ENCODE measurements at places on chromosomes 1 and 21.
A peak's percentile ranks its signal among the peaks of the same experiment; 100 is the strongest.

- no peak for DNase-seq
These were observed 68.9 kb downstream of the C4BPA start for GRCh38 chr1:207172885-207173284.

DNA sequence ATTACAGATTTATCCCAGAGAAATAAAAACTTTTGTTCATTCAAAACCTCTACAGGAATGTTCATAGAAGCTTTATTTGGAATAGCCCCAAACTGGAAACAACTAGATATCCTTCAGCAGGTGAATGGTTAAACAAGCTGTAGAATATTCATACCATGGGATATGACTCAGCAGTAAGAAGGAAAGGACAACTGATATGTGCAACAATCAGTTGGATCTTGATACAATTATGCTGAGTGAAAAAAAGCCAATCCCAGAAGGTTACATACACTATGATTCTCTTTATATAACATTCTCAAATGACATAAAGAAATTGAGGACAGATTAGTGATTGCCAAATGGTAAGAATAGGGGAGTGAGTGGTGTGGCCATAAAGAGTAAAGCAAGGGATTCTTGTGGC is 376.7 kb downstream of the S1PR1 start:
- no peak for DNase-seq

GRCh38 chr1:155305881-155306391 is 2.7 kb upstream of the FDPS start:
- DNase-seq: no peak

GRCh38 chr1:175848329-175848728 is 104.9 kb upstream of the TNR start:
- DNase-seq: no peak

- DNase-seq: no peak
These were observed 19.2 kb downstream of the RIMS3 start for GRCh38 chr1:40646315-40646714.

- no peak for DNase-seq
These were observed 30.4 kb upstream of the CR2 start for GRCh38 chr1:207423560-207424292.

DNA sequence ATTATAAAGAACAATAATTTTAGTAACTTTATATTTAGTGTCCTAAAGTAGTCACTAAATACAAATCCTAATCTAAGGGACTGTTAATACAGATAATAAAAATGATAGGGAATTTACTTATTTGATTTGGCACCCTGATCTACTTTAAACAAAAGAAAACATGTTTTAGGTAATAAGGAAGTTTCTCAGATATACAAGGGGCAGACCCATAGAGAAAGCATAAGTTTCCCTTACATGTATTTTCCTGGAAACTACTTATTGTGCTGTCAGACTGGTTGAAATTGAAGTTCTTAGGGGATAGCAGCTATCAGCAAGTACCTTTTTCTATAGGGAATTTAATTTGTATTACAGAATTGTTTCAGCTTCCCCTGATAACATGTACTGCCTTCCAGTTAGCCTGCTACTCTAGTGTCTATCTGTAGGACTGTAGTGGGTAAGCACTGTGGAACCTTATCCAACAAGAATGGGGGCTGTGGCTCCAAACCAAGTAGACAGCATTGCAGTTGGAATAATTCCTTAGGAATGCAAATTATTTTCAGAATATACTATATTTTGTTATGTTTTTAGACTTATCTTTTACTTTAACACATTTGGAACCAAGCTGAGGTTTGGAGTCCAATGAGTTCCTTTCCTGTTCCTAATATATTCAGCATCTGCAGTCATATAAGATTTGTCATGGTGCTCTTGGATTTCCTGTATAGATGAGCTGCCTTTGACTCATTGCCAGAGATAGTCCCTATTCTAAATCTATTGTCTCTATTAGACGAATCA is 14.7 kb downstream of the MSH4 start:
- no peak for DNase-seq

DNA sequence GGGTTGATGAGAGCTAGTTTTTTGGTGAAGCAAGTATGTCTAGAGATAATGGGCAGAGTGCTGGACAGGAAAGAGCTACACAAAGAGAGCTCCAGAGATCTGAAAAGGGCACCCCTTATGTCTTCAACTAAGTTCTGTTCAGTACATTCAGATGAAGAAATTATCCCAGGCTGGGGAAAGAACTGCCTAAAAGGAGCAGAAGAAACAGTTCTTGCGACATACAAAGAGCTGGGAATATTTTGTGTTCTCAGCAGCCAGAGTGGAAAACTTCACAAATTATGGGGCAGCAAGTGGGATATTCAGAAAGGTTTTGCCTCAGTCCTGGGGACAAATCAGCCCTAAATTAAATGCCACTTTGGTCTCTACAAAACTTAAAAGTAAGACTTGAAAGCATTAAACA is 17.4 kb upstream of the CCN1 start:
- no peak for DNase-seq

GRCh38 chr1:175663991-175664390 is 79.4 kb downstream of the TNR start:
- no peak for DNase-seq

GRCh38 chr1:172898866-172899265 is 151.9 kb downstream of the TNFSF18 start:
- no peak for DNase-seq

GRCh38 chr1:1295154-1295923 is 12.4 kb downstream of the ACAP3 start:
- no peak for DNase-seq

DNA sequence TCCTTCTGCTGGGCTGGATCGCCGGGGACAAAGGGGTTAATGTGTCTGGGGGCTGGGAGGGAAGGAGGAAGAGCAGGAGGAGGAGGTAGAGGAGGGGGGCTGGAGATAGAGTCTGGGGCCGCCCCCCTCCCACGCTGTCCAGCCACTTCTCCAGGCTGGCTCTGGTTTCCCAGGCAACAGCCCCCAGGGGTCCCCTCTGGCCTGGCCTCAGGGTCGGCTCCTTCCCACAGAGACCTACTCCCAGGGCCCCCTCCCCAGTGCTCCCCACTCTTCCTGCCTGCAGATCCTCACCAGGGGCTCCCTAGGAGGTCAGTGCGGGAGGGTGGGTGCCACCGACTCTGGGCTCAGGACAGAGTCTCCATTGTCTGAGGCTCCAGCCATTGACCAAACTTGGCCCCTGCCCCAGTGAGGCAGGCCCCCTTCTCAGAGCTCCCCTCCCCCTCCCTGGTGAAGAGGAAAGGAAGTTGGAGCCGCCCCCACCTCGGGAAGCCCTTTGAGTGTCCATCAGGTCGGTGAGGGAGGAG is 34.1 kb downstream of the ARHGEF10L start:
- no peak for DNase-seq

- peak; percentile 83 for DNase-seq
These were observed at the start of gene NECTIN4 for GRCh38 chr1:161089251-161089924. Gene NECTIN4, minus strand, starts transcription at chr1:161089558. Its CDS starts 262 bp downstream, at chr1:161089296.

DNA sequence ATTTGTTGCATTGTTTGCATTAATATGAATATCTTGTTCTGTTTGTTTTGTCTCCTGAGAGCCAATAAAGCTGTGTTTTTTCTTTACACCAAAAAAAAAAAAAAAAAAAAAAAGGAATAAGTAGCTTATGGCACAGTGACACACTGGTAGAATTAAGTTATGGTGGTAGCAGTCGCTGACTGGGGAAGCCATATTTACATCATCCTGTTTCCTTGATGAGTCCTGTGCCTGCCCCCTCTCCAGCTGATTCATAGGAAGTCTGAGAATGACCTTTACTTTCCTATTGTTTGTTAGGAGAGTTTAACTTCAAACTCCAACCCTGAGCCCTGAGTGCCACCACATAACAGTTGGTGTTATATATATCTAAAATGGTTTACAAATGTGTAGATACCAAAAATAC is 62.2 kb downstream of the OBSCN start:
- peak; percentile 1 for DNase-seq

GRCh38 chr1:241532864-241533263 is 686 bp downstream of the KMO start:
- DNase-seq: no peak

DNA sequence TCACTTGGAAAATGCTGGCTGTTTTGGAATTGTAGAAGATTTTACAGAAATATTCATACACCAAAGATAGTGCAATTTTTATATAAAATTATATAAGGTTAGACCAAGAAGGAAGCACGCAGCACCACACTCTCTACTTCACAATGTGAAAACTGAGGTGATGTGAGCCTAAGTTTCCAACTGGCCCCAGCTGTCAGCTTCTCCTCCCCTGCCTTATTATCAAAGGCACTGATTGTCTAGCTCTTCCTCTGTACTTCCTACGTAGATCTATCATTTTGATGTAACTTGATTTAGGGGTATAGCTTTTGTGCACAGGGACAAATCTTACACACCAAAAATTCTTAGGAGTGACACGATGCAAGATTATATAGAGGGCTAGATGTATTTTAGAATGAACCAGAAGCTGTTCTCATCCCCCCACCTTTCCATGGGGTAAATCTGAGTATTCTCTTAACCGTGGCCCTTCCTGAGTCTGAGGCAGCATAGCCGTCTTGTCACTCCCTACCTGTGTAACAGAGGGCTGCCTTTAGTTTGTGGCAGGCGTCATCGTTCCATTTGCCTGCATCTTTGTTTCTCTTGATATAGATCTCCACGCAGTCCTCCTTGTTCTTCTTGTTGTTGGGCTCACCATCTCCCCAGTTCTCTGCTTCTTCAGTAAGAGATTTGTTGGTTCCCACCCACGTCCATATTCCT is 3.4 kb downstream of the SELL start:
- DNase-seq: no peak

- no peak for DNase-seq
These were observed 36.2 kb downstream of the CAMSAP2 start for GRCh38 chr1:200774735-200775444.

DNA sequence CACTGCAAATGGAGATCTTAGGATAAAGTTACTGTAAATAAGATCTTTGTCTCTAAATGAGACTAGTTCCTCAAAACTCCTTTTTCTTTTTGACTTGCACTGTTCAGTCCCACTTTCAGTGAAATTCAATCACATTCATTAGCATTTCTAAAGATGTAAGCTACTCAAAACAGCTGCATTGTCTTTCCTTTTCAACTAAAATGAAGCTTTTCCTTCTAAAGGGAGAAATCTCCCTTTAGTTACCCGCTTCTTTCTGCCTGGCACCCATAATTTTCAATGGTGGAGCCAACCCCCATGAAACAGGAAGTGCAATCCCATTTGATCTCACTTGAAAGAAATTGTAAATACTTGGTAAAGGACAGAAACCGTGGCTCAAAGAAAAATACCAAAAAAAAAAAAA is 387.4 kb upstream of the PKN2 start:
- no peak for DNase-seq

GRCh38 chr1:230827081-230827681 is 41.1 kb downstream of the C1orf198 start:
- no peak for DNase-seq

DNA sequence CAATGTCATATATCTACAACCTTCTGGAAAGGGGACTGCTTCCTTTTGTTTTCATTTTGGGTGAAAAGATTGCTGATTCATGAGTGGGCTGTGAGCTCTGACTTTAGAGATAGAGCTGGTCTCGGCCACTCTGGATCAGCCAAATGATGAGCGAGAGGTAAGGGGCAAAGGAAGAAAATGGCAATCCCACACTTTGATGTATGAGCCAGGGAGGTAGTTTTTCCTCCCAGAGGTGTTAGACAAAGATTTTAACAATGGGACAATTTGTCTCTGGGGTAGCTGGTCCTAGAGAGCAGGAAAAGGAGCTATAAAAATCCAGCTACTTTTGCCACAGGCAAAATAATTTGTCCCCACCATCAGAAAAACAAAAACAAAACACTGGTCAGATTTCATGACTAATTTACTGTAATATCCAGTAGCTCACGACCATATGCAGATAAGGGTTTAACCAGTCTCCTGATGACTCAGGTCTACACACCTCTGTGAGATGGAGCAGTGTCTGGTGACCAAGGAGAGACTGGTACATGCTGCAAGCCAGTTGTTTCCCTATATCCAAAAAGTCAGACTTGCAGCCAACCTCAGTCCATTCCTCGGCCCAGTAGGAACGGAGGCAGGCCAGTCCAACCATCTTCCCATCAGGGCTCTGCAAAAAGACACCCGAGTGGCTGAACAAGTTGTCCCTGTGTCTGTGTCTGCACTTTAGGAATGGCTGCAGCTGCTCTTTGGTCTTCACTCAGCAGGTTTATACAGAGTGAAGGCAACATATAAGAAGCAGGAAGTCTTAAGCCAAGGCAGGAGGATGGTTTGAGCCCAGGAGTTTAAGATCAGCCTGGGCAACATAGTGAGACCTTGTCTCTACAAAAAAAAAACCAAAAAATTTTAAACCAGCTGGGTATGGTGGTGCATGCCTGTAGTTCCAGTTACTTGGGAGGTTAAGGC is 29.2 kb downstream of the DNASE2B start:
- no peak for DNase-seq

GRCh38 chr21:38489729-38490128 is 8.5 kb downstream of the ERG start:
- no peak for DNase-seq

GRCh38 chr21:37370152-37371040 is 3.8 kb downstream of the DYRK1A start:
- no peak for DNase-seq

DNA sequence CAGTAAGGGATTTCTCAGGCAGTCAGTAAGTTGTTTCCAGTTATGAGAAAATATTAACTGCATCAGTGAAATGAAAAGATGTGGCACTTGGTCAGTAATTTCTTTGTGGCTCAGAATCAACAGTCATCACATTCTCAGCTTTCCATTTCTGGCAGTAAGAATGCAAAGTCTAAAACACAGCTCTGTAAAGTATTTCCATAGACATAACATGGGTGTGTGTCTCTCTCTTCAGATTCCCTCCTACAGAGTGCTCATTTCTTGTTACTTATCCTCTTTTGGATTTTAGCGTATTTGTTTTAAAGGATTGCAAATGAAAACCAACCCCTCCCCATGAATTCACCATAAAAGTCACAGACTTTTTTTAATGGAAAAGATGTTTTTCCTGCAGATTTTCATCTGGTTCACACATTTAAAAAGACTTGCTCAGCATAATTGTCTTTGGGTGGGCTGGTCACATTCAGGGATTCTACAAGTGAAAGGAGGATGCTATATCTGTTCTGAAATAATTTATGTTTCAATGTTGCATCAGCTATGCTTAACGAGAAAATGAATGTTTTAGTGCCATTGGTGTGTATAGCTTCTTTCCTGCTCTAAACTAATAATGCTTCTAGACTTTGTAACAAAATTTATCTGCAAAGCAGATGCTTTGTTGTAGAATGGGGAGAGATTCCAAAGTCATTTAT is 34.6 kb upstream of the CD55 start:
- no peak for DNase-seq

- no peak for DNase-seq
These were observed 505.2 kb downstream of the SMYD3 start for GRCh38 chr1:246001837-246002230.

DNA sequence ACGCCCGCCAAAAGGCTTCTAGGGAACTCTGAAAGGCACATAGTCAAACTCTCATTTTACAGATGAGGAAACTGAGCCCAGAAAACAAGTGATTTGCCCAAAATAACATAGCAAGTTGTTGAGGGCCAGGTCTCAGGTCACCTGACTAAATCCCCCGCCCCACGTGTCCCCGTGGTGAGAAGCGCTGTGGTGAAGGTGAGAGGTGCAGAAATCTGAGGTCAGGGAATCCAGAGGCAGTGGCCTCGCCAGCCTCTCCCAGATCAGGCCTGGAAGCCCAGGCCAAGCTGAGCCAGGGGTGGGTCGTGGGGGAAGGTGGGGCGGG is 5.1 kb downstream of the HDGF start:
- DNase-seq: no peak

- DNase-seq: peak; percentile 80
These were observed 98.1 kb downstream of the ADSS2 start for GRCh38 chr1:244353551-244354091.
